ENCODE measurements at places on chromosomes 1 and 21. TPM values are rescaled to one million over a fixed set of nuclear protein-coding genes. Genes with fewer than 3 reads are reported as not detected.

DNA sequence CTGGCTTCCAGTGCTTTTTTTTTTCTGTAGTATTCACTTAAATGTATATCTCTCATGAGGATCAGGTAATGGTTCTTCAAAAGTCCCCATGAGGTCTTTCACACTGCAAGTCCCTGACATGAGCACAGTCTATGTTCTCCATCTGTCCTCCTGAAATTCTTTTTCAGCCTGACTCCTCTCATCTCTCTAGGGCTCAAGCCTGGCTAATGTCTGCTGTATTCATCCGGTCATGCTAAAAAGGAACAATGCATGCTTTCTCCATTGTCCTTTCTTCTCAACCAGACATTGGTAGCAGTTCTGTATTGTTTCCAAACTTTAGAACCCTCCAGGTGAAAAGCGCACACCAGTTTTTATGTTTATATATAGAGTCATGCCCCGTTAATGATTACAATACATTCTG is 368.3 kb upstream of the OLFM3 start:
- no peak for DNase-seq
- H3K36me3 ChIP-seq, result no peaks in the 10 kb centered on the region
- no peak overlapping the region for H3K27ac ChIP-seq
- no peak overlapping the region for H3K4me3 ChIP-seq
- no peaks in the 10 kb centered on the region for H3K27me3 ChIP-seq

DNA sequence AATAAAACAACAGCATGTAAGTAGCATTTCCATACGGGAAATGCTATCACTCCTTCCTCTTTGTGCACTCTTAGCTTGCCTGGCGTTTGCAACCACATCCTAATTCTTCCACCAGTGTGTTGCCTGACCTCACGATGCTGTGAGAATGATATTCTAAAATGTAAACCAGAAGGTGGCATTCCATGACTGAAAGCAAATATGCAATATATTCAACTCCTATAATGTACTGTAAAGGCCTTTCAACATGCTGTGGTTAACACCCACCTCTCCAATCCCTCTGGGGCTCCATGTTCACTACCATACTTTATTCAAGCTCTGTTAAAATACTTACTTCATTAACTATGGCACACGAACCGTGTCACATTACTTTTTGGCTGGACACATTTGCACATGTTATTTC is 420.6 kb upstream of the DEPDC1 start:
- H3K27ac ChIP-seq, result no peak overlapping the region
- H3K4me1 ChIP-seq, result no peaks in the 10 kb centered on the region
- H3K36me3 ChIP-seq, result no peaks in the 10 kb centered on the region
- no peak overlapping the region for H3K4me3 ChIP-seq
- no peaks in the 10 kb centered on the region for H3K27me3 ChIP-seq
- DNase-seq, result no peak

GRCh38 chr21:20646431-20647165 is 351.6 kb upstream of the NCAM2 start:
- no peak overlapping the region for H3K4me3 ChIP-seq
- no peaks in the 10 kb centered on the region for H3K36me3 ChIP-seq
- H3K4me1 ChIP-seq, result no peaks in the 10 kb centered on the region
- no peak for DNase-seq
- H3K27me3 ChIP-seq, result no peaks in the 10 kb centered on the region
- no peak overlapping the region for H3K27ac ChIP-seq

DNA sequence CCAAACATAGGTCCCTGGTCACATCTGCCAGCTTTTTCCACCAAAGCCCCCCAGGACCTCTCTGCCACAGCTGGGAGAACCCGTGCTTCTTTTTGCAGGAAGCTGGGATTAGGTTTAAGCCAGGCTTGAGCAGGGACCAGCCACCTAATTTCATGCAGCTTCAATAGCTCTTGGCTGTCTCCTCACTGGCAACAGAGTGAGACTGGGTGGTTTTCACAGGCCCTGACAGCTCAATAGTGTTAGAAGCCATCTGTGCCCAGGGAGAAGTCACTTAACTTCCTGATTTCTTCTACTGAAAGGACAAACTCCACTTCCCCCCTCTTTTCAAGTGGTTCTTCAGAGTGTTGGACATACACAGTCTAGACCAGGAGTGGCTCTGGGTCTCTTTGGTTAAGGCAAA is 20.4 kb upstream of the SRSF4 start:
- no peak for DNase-seq
- H3K4me3 ChIP-seq, result no peak overlapping the region
- peaks cover 14% of the 10 kb centered on the region for H3K36me3 ChIP-seq
- no peaks in the 10 kb centered on the region for H3K27me3 ChIP-seq
- H3K4me1 ChIP-seq, result peaks cover 16% of the 10 kb centered on the region

DNA sequence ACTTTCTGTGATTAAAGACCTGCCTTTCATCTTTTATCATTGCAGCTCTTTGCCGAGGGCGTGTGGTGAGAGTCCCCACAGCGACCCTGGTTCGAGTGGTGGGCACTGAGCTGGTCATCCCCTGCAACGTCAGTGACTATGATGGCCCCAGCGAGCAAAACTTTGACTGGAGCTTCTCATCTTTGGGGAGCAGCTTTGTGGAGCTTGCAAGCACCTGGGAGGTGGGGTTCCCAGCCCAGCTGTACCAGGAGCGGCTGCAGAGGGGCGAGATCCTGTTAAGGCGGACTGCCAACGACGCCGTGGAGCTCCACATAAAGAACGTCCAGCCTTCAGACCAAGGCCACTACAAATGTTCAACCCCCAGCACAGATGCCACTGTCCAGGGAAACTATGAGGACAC is 32.0 kb downstream of the PTGFRN start:
- peaks cover 14% of the 10 kb centered on the region for H3K36me3 ChIP-seq
- no peaks in the 10 kb centered on the region for H3K27me3 ChIP-seq
- H3K4me1 ChIP-seq, result peaks cover 37% of the 10 kb centered on the region
- no peak overlapping the region for H3K27ac ChIP-seq
- DNase-seq, result no peak

DNA sequence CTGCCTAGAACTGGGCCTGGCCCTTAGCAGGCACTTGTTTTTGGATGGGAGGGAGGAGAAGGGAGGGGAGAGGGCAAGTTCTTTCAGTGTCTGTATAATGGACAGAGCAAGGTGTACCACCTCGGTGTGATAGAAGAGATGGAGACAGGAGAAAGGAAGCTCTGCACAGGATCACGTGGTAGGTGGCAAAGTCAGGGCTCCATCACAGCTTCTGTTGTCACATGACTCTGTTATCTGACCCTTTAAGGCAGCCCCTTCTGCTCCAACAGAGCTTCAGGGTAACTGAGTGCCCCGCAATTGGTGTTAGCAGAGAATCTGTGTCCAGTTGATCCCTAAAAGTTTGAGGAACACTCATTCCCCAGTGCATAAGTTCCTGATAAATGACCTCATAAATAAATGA is 16.5 kb upstream of the ETS2 start:
- no peak for DNase-seq
- H3K4me3 ChIP-seq, result no peak overlapping the region
- H3K27ac ChIP-seq, result no peak overlapping the region
- H3K4me1 ChIP-seq, result peaks cover 7% of the 10 kb centered on the region

- peaks cover 2% of the 10 kb centered on the region for H3K36me3 ChIP-seq
- H3K27ac ChIP-seq, result no peak overlapping the region
- no peak overlapping the region for H3K4me3 ChIP-seq
- no peaks in the 10 kb centered on the region for H3K4me1 ChIP-seq
Measured at GRCh38 chr1:246394121-246394520, 113.0 kb downstream of the SMYD3 start.

- H3K27me3 ChIP-seq, result peaks cover 6% of the 10 kb centered on the region
- no peaks in the 10 kb centered on the region for H3K36me3 ChIP-seq
- no peak overlapping the region for H3K27ac ChIP-seq
- H3K4me1 ChIP-seq, result no peaks in the 10 kb centered on the region
- no peak overlapping the region for H3K4me3 ChIP-seq
Measured at GRCh38 chr1:64312431-64312830, 109.0 kb downstream of the UBE2U start.

DNA sequence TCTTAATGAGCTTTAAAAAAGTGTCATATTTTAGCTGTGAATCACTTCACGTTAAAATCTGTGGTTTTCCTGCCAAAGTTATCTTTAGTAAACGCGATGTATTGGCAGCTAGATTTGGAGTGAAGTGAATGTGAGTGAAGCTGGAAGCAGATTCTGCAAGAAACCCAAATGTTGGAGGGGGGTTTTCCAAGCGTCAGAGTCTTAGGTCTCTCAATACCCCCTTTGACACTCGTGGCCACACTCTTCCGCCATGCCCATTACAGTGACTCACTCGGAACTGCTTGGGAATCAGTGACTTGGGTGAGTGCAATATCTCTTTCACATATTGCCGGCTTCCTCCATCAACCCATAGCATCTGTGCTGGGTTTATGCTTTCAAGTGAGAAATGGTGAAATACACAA is 17.5 kb downstream of the B3GALT5 start:
- DNase-seq, result no peak
- no peak overlapping the region for H3K4me3 ChIP-seq
- no peaks in the 10 kb centered on the region for H3K36me3 ChIP-seq
- H3K27me3 ChIP-seq, result no peaks in the 10 kb centered on the region

DNA sequence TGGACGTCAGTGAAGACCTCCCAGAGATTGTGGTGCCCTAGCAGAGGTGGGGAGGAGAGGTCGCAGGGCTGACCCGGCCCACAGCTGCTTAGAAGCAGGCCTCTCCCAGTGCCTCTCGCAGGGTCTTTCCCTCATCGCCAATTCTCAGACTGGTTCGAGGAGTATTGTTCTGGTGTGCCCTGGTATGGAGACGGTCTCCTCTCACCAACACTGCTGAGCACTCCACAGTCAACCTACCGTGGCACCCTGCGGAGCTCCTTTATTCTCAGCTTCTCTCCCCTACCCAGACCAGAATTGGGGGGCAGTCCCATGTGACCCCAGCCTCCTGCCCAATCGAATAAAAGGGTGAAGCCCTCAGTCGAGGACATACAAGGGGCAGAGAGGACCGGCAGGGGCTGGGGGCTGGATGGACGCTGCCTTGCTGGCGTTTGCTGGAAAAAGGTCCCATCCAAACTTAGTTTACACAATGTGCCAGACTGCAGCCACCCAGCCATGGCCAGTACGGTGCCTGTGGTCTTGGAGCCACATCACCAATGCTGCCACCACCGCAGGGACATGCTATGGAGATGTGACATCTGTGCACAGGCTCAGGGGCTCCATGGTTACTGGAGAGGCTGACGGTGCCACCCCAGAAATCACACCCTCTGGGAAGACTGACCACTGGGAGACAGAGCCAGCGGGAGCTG is 80.8 kb downstream of the STUM start:
- H3K4me3 ChIP-seq, result no peak overlapping the region
- no peak overlapping the region for H3K27ac ChIP-seq
- H3K36me3 ChIP-seq, result peaks cover 30% of the 10 kb centered on the region
- DNase-seq, result no peak
- peaks cover 10% of the 10 kb centered on the region for H3K27me3 ChIP-seq
- H3K4me1 ChIP-seq, result peaks cover 46% of the 10 kb centered on the region

DNA sequence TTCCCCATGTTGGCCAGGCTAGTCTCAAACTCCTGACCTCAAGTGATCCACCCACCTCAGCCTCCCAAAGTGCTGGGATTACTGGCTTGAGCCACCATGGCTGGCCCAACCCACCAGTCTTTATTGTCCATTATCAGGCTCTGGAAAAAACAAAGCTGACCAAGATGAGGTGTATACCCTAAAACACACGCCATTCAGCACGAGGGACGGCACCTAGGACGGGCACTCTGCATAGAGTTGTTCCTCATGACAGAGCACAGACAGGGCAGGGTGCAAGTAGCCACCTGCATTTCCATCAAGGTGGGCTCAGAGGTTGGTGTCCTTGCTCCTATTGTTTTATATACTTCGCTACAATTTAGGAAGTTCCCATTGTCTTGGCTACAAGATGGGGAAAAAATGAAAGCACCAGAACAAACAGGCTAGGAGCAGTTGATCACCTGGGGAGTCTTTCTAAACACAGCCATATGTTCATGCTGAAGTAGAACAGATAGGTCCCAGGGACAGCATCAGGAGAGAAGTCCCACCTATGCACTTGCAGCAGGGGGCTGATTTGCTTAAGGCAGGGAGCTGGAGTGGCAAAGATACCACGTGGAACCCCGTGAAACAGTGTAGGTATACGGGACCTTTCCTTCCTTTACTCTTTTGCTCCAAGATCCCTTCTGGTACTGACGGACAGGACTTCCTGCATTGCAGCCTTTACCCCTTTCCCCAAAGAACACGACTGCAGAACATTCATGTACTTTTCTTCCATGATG is 4.5 kb downstream of the KRTCAP2 start:
- H3K27ac ChIP-seq, result no peak overlapping the region
- H3K4me3 ChIP-seq, result no peak overlapping the region
- H3K36me3 ChIP-seq, result peaks cover 18% of the 10 kb centered on the region
- peaks cover 34% of the 10 kb centered on the region for H3K4me1 ChIP-seq
- H3K27me3 ChIP-seq, result peaks cover 8% of the 10 kb centered on the region
- no peak for DNase-seq

- H3K4me1 ChIP-seq, result peaks cover 27% of the 10 kb centered on the region
- H3K4me3 ChIP-seq, result no peak overlapping the region
- no peak overlapping the region for H3K27ac ChIP-seq
- H3K27me3 ChIP-seq, result peaks cover 26% of the 10 kb centered on the region
- H3K36me3 ChIP-seq, result peaks cover 5% of the 10 kb centered on the region
Measured at GRCh38 chr1:212561501-212561931, 47.0 kb upstream of the ATF3 start.

GRCh38 chr1:171981303-171981702 is 140.0 kb downstream of the DNM3 start:
- H3K27me3 ChIP-seq, result peaks cover 3% of the 10 kb centered on the region
- H3K36me3 ChIP-seq, result no peaks in the 10 kb centered on the region
- no peak overlapping the region for H3K27ac ChIP-seq

- H3K4me3 ChIP-seq, result no peak overlapping the region
- no peak overlapping the region for H3K27ac ChIP-seq
- no peaks in the 10 kb centered on the region for H3K36me3 ChIP-seq
- H3K27me3 ChIP-seq, result peaks cover 12% of the 10 kb centered on the region
Measured at GRCh38 chr1:70503358-70503757, 92.3 kb downstream of the CTH start.

DNA sequence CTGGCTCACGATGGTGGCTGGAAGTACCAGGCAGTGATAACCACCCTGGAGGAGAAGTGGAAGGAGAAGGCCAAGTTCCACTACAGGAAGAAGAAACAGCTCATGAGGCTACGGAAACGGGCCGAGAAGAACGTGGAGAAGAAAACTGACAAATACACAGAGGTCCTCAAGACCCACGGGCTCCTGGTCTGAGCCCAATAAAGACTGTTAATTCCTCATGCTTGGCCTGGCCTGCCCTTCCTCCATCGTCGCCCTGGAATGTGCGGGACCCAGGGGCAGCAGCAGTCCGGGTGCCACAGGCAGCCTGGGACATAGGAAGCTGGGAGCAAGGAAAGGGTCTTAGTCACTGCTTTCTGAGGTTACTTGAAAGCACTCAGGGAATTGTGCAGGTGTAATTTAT is 10.8 kb downstream of the IL24 start:
- peaks cover 71% of the 10 kb centered on the region for H3K4me1 ChIP-seq
- H3K36me3 ChIP-seq, result peaks cover 57% of the 10 kb centered on the region
- H3K27me3 ChIP-seq, result peaks cover 3% of the 10 kb centered on the region
- no peak overlapping the region for H3K27ac ChIP-seq

Gene NUDT4B
- total RNA-seq, result 1.2 TPM

Gene SAMSN1
- total RNA-seq, result 119 TPM
